ENCODE measurements at places on chromosomes 2 and 18.

DNA sequence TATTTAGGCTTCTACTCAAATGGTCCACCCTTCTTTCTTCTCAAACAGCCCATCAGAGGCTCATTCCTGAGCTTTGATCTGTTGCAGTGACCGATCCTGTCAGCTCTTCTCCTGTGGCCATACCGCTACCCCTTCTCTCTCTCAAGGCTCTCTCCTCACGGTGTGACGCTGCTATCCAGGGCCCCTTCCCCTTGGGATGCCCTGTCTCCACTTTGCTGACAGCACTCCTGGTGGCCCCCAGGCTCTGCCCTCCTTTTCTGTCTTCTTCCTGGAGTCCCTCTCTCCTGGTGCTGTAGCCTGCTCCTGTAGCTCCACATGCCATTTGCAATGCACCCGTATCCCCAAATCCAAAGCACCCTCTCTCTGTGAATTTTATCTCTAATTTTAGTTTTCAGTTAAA, 45.4 kb upstream of the CTAGE1 start:
- no peak for DNase-seq

GRCh38 chr2:66101206-66101605, 333.7 kb upstream of the MEIS1 start:
- no peak for DNase-seq

DNA sequence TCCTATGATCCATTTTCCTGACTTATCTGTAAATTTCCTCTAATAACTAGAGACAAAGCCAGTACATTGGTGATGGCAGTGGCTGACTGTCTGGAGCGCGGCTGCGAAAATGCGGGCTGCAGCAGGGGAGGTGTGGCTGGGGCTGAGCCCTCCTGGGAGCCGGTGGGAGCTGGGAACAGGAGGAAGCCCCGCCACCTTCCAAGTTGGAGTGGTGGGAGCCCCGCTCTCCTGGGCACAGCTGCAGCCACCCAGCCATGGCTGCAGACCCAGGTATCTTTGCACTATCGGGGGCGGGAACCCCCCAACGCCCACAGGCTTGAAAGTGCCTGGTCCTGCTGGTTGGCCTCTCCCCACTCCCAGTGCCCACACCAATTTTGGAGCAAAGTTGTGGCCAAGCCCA, 633.0 kb upstream of the TMEFF2 start:
- no peak for DNase-seq

DNA sequence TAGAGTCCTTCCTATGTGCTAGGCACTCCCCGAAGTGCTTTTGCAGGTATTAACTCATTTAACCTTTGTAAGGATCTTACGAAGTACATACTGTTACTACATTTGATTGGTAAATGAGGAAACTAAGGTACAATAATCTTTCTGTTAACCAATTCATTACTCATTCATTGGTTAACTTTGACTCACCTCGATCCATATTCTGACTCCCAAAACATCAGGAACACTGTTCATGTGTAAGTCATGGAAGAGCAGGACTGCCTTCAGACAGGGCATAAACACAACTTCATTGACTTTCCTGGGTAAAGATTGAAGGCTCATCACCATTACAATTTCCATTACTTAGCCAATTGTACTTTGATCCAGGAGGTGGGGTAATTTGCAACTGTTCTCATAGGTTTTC, 40.6 kb downstream of the NAPG start:
- no peak for DNase-seq

DNA sequence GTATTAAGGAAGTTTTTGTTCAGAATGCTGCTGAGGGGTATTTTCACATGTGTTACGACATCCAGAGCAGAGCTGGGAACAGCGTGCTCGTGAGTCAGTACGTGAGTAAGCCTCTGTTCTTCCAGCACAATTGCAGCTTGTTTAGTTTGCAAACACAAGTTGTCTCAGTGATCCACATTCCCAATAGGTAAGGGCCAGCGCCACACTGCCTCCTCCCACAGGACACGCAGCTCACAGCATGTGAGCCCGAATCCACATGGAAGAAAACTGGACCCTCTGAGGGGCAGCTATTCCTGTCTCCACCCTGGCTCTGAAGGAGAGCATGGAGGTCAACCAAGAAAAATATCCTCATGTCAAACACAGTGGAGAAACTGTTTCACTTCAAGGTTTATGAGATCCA, 173.9 kb upstream of the PID1 start:
- DNase-seq, result no peak

DNA sequence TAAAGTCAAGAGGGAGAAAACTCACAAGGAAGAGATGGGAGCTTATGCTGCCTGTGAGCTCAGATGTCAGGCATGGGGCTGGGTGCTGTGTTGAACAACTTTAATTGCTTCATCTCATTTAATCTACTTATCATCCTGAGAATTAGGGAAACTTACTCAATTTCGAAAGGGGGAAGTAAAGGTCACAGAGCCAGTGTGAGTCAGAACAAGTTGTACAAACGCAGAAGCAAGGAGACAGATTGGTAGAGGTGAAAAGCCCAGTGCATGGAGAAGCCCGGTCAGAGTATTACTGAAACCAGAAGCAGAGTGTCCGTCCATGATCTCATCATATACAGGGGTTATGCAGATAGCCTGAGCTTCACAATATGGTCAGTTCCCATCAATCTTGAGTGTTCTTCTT, 281.1 kb upstream of the POU3F3 start:
- no peak for DNase-seq

- no peak for DNase-seq
These were observed 43.8 kb downstream of the DDX18 start for GRCh38 chr2:117858336-117858735.

DNA sequence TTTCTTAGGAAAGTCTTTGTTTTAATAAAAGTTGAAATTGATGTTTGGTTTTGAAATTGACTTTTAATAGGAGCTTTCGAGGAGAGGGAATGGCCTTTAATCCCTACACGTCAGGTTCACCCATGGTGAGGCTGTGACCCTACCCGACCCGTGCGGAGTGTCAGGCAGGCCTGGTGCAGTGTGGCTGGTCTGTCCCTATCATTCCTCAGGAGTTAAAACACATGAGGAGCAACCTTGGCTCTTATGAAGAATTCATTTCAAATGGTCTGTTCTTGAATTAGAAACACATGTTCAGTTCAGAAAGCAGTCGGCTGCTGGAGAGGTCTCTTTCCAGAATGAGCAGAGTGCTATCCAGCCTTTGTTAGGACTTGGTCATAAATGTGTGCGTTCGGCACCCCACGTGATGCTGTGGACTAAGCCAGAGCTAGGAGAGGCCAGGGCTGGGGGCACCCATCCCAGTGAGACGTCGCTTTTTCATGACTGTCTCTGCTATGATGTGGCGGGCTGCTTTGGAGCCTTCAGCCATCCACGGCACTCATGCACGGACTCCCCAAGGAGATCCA, 54.7 kb downstream of the EMILIN2 start:
- no peak for DNase-seq

- no peak for DNase-seq
These were observed 288.5 kb downstream of the TNS1 start for GRCh38 chr2:217714287-217714751.

DNA sequence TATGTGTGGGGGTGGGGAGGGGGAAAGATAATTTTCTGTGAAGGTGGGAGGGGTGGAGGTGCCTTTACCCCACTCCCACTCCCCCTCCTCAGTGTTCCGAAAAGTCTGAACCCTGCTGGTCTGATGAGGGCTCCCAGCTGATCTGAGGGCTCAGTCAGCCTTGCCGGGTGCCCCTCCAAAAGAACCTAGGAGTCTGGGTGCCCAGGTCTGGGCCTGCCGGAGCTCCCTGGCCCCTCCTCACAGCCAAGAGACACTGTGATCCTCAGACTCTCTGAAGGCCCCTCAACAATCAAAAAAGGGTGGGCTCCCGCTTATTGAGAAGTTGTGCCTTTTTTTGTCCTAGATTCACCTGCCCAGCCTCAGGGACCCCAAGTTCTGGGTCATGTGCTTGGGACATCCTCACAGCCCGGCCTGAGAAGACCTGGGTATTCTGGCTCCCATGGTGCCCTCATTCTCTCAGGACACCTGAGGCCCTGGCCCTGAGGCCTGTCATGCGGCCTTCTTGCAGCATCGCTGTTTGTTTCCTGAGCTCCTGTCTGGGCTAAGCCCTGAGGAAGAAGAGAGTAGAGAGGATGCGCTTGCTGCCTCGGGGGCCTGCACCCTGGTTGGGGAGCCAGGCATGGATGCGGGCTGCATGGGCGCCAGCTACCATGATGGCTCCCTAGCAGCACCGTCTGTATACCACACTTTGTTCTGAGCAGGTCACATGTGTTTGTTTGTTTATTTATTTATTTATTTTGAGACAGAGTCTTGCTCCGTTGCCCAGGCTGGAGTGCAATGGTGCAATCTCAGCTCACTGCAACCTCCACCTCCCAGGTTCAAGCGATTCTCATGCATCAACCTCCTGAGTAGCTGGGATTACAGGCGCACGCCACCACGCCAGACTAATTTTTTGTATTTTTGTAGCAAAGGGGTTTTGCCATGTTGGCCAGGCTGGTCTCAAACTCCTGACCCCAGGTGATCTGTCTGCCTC, 44.0 kb downstream of the SDC1 start:
- DNase-seq, result no peak

- DNase-seq, result no peak
These were observed 27.8 kb downstream of the CRACDL start for GRCh38 chr2:98907966-98908905.

DNA sequence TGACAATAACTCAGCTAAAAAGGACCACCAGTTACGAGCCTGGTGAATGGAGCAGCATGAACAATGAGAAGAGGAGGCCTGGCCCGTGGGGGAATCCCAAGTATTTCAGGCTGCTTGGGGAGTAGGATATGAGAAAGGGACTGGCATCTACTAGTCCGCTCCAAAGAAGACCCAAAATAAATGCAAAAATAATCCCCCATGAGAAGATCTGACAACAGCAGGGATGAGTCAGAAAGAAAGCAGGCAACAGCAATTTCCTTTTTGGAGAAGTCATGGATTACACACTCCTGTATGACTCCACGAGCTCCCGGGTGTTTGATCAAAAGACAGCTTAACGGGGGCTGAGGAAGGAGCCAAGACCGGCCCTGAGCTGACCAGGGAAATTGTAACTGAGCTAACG, 111.4 kb downstream of the SOX11 start:
- DNase-seq, result no peak
